ENCODE measurements at places on chromosomes 2 and 18.
A peak's percentile ranks its signal among the peaks of the same experiment; 100 is the strongest.

GRCh38 chr18:75407468-75408437, 19.8 kb downstream of the SMIM21 start:
- DNase-seq = peak; percentile 72

- DNase-seq = no peak
These were observed 38.8 kb downstream of the SCN2A start for GRCh38 chr2:165277860-165278656.

- no peak for DNase-seq
These were observed 395.5 kb upstream of the HNRNPA3 start for GRCh38 chr2:176817061-176817565.

- no peak for DNase-seq
These were observed 27.6 kb downstream of the AAK1 start for GRCh38 chr2:69615969-69616368.

- no peak for DNase-seq
These were observed 109.1 kb downstream of the CABLES1 start for GRCh38 chr18:23244401-23244800.

DNA sequence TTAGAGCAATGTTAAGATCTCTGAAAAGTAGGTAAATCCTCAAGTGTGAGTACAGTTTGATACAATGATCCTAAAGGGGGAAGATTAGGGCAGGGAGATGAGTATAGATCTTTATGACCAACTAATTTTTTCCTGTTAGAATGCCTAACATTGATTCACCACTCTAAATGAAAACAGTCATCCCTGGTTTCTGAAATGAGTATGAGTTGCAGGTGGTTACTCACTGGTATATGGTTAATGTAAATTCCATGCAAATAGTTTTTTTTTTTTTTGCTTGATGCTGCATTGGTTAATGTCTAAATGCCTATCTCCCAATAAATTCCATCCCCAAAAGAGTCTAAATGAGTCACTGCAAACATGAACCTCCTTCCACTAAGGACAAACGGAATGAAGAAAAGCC, 55.0 kb upstream of the SERPINB2 start:
- DNase-seq = no peak

- no peak for DNase-seq
These were observed 124.8 kb upstream of the XPO1 start for GRCh38 chr2:61662990-61663389.

- DNase-seq = no peak
These were observed 66.9 kb downstream of the HS1BP3 start for GRCh38 chr2:20584045-20584398.

DNA sequence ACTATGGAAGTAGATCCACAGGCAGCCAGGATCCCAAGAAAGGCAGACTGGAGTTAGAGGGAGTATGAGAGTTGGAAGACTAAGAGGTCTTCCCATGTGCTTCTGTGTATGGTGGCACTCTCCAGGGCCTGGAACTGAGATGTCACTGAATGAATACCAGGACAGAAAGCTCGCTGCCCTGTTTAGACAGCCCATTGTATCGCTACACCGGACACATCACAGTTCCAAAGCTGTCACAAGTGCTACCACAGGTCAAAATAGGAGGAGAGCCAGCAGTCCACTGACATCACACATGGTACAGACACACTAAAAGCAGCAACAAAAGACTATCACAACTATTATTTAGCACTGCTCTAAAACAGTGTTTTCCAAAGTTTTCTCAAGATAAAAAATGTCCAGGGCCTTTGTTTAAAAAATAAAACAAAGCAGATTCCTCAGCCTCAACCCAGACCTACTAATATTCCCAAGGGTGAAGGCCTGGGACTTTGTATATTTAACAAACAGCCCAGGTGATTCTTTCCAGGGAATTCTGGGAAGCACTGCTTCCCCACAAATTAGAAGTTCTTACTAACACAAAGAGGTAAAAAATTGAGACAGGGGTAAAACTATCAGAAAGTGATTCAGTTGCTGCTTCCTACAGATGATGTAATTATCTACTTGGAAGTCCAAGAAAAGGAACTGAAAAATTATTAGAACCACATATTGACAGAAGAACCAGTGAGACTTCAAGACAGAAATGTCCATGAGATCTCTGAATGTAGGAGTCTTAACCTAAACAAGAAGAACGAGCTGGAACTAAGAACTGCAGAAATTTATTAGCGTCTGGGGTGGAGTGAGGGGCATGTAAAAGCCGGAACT, 116.0 kb downstream of the DTNB start:
- no peak for DNase-seq

DNA sequence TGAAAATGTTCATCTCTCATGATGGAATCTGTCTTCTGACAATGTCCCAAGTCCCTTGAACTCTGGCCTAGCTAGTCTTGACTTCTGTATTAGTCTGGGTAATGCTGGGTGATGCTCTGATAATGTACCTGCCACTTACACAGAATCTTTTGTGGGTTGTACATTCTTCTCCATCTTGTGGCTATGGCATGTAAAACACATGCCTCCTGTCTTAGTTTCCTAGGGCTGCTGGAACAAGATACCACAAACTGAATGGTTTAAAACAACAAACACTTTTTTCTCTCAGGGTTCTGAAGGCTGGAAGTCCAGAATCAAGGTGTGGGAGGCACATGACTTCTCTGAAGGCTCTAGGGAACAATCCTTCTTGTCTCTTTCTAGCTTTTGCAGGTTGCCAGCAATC, 57.1 kb downstream of the RAPGEF4 start:
- DNase-seq = no peak

DNA sequence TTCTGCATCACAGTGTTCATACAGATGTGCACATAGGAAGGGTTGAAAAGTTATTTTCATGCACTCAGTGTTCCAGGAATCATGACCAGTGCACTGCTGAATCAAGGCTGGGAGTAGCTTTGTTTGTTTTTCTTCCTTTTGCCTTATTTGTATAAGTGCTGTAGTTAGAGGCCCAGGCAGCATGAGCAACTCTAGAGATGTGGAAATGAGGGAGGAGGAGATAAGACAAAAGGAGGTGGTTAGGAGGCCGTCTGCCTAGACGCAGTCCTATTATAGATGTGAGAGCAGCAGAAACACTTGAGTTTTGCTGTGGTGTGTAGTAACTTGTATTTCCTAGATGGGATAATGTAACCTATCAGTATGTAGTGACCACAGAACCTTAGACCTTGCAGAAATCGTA, 264.3 kb upstream of the RASGRP3 start:
- DNase-seq = no peak

DNA sequence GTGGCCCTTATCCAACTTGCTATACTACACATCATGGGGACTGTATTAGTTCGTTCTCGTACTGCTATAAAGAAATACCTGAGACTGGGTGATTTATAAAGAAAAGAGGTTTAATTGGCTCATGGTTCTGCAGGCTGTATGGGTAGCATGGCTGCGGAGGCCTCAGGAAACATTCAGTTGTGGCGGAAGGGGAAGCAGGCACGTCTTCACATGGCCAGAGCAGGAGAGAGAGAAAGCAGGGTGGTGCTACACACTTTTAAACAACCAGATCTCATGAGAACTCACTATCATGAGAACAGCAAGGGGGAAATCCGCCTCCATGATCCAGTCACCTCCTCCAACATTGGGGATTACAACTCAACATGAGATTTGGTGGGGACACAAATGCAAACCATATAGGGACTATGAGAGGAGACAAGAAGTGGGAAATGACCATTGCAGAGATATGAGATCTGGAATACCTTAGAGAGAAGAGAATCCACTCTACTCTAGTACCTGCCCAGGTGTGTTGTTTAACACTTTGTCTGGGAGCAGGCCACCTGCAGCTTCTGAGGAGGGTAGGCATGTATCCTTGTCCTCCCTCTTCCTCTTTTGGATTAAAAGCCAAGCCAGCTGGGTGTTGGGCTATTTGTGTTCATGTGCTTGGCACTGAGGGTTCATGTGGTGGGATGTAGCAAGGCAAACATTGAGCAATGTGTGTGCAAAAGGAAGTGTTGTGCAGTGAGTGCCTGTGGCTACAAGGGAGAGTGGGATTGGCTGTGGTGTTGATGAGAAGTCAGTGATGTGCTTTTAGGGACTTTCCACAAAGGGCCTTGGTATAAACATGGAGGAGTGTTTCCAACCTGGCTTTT, 22.8 kb downstream of the TTLL4 start:
- no peak for DNase-seq

DNA sequence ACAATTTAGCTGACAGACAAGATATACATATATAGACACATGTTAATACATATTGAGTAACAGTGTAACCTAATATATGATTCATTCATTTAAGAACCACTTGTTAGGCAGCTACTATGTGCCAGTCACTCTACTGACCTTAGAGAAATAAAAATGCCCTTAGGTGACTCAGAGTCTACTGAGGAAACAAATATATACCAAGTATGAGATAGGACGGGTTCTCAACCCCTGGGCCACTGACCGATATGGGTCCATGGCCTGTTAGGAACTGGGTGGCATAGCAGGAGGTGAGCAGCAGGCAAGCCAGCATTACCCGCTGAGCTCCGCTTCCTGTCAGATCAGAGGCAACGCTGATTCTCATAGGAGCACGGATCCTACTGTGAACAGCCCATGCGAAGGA, 14.8 kb downstream of the STRN start:
- no peak for DNase-seq

DNA sequence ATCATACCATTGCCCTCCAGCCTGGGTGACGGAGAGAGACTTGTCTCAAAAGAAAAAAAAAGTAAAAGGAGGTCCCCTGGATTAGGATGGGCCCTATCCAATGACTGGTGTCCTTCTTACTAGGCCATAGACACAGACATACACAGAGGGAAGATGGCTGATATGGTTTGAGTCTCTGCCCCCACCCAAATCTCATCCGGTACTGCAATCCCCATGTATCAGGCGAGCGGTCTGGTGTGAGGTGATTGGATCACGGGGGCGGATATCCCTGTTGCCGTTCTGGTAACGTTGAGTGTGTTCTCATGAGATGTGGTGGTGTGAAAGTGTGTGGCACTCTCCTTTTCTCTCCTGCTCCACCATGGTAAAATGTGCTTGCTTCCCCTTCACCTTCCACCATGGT, 7.8 kb upstream of the CNDP2 start:
- no peak for DNase-seq

DNA sequence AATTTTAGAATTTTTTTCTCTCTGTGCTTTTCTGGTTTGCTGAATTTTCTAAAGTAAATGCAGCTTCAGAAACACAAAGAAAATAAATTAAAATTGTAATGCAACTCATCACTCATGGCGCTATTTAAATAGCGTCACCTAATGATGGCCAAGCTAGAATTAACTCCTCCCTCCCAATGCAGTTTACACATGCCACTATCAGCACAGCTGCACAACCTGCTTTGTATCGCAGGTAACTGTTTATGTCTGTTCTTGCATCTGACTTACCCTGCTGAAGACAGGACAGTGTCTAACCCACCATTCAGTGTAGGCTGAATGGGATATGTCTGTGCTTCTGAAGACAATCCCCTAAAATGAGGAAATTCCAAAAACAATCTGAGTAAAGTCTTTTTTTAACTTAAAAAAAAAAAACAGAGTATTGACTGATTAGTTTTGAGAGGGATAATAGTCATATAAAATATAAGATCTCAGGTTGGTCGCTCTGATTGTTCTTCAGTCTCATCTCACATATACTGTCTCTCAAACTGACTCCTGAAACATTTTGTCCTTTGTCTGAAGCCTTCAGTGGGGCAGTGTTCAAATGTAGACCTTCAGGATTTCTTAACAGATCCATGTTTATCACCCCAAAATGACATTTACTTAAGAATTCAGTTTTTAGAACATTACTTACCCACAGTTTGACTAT, 271.4 kb downstream of the ZEB2 start:
- no peak for DNase-seq

- no peak for DNase-seq
These were observed 1.6 kb upstream of the EPC2 start for GRCh38 chr2:148642891-148643416.

DNA sequence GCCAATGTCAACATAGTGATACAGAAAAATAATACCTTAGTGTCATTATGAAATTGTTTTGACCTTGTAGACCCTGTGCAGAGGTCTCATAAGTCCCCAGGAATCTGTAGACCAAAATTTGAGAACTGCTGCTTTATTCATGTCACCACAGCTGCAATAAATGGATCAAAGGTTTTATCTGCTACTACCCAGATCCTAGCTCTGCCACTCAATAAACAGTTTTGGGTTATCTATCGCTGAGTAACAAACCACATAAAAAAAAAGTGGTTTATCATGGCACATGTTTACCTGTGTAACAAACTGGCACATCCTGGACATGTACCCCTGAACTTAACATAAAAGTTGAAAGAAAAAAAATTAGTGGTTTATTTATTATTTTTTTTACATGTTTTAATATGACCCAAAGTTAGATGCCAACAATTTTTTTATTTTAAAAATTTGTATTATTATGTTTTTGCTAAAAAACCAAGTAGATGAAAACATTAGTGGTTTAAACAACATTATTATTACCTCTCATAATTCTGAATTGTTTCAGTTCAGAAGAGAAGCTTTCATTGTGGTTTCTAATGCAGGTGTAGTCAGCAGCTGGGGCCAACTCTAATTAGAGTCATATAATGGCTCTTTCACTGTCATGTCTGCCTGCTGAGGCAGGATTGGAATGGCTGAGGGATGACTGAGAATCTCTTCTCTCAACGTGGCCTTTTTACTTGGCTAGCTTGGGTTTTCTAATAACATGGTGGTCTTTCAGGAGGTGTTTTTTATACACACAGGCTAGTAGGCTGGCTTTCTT, 103.3 kb upstream of the SLC38A11 start:
- no peak for DNase-seq

DNA sequence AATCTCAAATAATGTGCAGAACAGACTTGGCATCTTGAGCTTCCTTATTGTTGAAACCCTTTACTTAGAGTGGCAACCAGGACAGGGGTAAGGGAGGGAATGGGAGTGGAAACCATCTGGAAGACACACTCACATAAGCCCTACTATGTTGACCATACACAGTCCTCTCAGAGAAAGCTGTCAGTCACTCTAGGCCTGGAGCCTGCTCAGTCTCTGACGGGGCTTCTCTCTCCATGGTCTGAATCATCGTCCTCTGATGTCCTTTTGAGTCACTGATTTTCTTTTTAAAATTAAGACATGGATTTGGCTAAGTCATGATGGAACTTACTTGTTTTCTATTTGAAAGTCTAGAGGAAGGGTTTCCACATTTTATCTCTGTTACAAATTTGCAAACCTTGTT, 74.0 kb downstream of the MYO1B start:
- no peak for DNase-seq

- DNase-seq = no peak
These were observed 59.5 kb downstream of the RABL2A start for GRCh38 chr2:113686537-113686936.

- DNase-seq = no peak
These were observed 2.1 kb downstream of the NCKAP1 start for GRCh38 chr2:183035954-183036669.

- no peak for DNase-seq
These were observed 86.8 kb upstream of the SP3 start for GRCh38 chr2:174051741-174052583.

All from ecto neural progenitor cell (in vitro differentiated cells).